Omental fat pad (tissue), 4 donors: ENCODE measurements at places on chromosomes 4 and X.

DNA sequence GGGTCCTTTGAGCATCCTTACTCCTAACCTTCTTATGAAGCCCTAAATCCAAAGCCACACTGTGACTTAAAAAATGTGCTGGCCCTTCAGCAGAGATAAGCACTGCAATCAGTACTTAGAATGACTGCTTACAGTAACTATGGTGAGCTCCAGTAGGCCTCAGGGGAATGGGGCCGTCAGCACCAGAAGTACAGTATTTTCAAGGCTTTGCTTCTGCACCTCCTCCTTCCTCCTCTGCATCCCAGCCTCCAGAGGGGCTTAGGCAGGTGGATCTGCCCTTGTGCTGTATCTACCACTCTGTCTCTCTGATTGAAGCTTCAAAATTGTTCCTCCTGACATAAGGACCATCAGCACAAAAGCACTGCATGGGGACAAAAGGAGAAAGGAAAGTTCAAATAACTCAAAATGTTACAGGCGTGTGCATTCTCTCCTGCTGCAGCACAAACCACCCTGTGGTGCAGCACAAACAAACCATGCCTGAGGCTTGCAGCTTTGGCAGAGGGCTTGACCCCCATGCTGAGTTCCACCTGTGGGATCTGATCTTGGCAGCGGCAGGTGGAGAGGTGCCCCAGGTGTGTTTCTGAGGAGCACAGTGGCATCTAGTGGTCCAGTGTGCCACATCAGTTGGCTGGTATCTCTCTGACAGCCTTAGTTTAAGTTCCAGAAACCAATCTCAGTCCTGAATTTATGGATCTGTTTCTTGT lies 164.7 kb downstream of the SOWAHB start:
- DNase-seq = no peak

- DNase-seq = no peak
Observed at GRCh38 chr4:20348411-20348810, 96.7 kb downstream of the SLIT2 start.

DNA sequence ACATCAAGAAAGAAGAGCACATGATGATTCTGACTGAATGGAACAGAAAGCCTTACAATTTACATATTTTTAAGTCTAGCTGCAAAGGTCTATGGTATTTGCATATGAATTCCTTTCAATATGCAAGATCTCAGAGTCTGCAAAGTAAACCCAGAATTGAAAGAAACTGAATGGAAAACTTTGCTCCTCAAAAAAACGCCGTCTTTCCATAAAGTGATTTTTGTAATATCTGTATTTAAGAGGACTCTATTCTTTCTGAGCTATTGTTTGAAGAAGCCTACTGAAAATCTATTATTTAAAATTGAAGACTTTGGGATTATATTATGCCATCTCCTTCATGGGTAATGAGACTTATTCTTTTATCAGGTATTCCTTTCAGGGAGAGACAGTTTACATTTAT lies 1894.4 kb downstream of the STIM2 start:
- DNase-seq = no peak

DNA sequence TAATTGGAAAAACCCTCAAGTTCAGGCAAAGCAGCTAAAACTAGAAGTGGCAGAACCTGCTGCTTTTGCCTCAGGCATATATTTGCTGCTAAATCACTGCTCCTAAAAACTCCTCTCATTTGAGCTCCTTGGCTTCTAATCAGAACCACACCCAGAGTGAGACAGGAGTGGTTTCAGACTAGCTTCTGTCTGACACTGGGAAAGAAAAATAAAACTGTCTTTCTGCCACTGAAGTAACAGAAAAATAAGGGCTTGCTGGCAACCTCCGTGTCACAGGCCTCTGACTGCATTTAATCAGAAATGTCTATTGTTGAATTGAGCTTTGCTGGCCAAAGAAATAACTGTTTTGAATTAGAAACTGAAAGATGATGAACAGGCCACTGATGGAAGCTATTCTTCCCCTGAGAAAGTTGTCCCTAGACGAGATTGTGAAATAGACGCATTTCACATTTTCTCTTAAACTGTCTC lies 52.1 kb upstream of the RAP2C start:
- no peak for DNase-seq

DNA sequence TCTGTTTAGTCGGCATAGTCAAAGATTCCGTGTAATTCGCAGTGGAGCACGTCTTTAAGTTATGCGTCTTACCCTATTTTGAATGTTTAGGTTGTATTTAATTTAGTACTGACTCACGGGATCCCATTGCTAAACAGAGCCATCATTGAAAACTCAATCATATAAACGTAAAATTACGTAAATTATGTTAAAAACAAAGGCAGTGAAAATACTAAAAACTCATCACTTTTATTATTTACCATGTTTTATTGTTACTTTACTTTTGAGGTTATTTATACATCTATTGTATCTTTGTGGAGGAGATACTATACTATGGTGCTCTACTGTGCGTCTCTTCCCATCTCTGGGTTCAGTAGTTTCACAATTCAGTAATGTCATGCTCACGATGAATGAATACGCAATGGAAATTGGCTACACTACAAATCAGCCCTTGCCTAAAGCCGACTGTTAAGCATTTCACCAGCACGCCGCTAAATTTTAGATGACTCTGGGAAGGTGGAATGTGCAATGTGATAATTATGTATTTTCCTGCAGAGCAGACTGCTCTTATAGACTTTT lies 944 bp downstream of the FUNDC2 start:
- DNase-seq = no peak

DNA sequence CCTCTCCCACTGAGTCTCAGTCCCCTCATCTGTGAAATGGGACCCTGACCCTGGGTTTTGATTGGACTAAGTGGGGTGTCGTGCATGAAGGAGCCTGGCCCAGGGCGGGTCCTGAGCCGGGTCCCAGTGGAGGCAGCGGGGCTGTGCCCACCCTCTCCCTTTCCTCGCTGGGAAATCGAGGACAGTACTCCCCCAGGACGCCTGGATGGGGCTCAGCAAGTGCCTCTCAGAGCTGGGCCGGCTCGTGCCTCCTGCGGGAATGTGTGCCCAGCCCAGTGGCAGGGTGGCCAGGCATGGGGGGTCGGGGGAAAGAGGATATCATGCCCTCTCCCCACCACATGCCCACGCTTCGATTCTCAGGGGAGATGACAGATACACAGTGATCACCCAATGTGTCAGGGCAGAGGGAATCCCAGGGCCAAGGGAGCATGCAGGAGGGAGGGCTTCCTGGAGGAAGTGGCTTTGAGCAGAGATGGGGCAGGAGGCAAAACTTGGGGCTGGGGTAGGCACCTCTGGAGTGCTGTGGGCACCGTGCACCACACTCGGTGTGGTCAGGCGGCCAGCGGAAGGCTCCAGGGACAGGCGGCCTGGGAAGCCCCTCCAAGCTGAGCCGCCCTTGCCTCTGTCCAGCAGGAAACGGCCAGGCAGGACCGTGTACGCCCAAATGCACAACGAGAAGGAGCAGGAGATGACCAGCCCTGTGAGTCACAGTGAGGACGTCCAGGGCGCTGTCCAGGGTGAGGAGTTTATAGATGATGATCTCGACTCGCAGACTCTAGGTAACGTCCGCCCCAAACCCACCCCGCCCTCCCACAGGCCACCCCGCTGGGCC lies 203.0 kb downstream of the AFAP1 start:
- DNase-seq = no peak

DNA sequence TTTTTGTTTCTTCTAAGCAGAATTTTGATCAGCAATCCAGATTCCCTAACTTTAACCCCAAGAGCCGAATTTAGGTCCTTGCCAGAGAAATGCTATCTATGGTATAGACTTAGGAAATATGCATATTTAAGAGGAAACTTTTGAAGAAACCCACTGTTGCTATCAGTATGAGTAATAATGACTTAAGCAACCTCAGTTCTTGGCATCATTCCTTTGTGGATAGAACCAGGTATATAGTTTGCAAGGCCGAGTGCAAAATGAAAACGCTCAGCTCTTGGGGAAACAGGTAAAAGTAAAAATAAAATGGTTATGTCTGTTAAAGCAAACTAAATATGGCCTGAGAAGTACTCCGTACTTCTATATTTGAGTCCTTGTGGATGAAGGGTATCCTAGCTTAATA lies 78.1 kb downstream of the ARSF start:
- DNase-seq = no peak

DNA sequence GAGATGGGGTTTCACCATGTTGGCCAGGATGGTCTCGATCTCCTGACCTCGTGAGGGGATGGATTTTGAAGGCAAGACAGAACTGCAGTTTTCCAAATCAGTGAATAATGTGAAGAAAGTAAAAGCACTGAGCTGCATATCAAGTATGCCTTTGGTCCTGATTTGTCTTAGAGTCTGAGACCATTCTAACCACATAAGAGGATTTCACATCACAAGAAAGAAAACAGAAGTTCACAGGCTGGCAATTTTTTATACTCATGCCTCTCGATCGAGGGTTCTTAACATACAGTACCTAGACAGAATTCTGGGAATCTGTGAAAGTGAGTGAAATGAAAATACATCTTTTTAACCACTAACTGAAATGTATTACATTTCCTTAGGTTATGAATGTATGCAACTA lies 23.3 kb downstream of the CHIC2 start:
- no peak for DNase-seq

GRCh38 chr4:146646593-146647325 lies 8.1 kb downstream of the POU4F2 start:
- no peak for DNase-seq

- DNase-seq = no peak
Observed at GRCh38 chrX:107482046-107482445, 32.6 kb downstream of the FRMPD3 start.

- DNase-seq = no peak
Observed at GRCh38 chr4:40856840-40857362, 107.1 kb downstream of the NSUN7 start.

GRCh38 chrX:136182414-136182813 lies 35.1 kb downstream of the FHL1 start:
- DNase-seq = no peak

DNA sequence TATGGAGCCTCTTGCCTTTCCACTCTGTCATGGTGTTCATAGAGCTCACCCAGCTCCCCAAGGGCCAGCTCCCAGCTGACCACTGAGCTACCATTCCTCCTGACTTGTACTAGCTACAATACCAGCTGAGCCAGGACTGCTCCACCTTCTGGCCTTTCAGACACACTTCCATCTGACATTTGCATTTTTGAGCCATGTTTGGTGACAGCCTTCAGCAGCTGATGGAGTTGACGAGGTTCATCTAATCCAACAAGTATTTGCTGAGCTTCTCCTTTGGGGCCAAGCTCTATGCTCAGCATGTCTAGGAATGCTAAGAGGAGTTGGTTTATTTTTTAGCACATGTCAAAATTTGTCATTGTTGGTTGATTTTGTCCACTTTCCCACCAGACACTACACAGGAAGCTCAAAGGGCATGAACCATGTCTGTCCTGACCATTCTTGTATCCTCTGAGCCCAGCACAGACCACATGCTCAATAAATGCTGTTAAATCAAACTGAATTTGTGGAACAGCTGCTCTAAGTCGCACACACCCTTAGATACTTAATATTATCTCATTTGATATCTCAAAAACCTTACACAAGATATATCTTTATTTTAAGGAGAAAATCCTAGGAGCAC lies 142.6 kb upstream of the PPARGC1A start:
- no peak for DNase-seq

GRCh38 chrX:102558607-102559006 lies 40.7 kb upstream of the ARMCX5 start:
- DNase-seq = no peak

- DNase-seq = no peak
Observed at GRCh38 chr4:74968456-74969164, 35.7 kb downstream of the PARM1 start.

- no peak for DNase-seq
Observed at GRCh38 chrX:133307637-133308498, 89.7 kb upstream of the TFDP3 start.

GRCh38 chrX:31293409-31293808 lies 221.6 kb upstream of the FTHL17 start:
- no peak for DNase-seq

GRCh38 chr4:53686521-53686920 lies 95.2 kb upstream of the LNX1 start:
- no peak for DNase-seq

- DNase-seq = no peak
Observed at GRCh38 chrX:103503853-103504207, 15.5 kb downstream of the RAB40A start.

GRCh38 chr4:105014635-105015034 lies 132.0 kb upstream of the TET2 start:
- no peak for DNase-seq

GRCh38 chr4:74675673-74676279 lies 118.5 kb downstream of the BTC start:
- DNase-seq = no peak

DNA sequence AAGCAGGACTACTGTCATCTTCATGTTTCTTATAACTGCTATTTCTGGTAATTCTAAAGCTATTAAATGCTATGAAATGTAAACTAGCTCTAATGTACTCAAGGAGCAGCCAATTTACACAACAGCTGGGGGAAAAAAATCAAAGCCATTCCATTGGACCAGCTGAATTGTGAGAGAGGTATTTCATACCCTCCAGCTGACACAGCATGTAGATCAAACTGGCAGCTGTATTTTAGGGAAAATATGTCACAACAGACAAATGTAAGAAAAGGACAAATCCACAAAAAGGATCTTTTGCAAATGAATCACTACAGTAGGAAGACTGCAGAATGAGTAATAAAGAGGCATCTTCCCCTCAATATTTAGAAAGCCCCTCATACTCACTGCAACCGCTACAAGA lies 65.2 kb upstream of the FAM47B start:
- DNase-seq = no peak

- DNase-seq = no peak
Observed at GRCh38 chr4:168509786-168510185, 12.9 kb downstream of the PALLD start.

- no peak for DNase-seq
Observed at GRCh38 chr4:4578981-4579380, 37.1 kb upstream of the STX18 start.
